ENCODE measurements at places on chromosomes 1 and 21.
A peak's percentile ranks its signal among the peaks of the same experiment; 100 is the strongest.

- peak; percentile 41 for DNase-seq
Observed at GRCh38 chr1:44587796-44588460, 86.4 kb downstream of the TMEM53 start.

DNA sequence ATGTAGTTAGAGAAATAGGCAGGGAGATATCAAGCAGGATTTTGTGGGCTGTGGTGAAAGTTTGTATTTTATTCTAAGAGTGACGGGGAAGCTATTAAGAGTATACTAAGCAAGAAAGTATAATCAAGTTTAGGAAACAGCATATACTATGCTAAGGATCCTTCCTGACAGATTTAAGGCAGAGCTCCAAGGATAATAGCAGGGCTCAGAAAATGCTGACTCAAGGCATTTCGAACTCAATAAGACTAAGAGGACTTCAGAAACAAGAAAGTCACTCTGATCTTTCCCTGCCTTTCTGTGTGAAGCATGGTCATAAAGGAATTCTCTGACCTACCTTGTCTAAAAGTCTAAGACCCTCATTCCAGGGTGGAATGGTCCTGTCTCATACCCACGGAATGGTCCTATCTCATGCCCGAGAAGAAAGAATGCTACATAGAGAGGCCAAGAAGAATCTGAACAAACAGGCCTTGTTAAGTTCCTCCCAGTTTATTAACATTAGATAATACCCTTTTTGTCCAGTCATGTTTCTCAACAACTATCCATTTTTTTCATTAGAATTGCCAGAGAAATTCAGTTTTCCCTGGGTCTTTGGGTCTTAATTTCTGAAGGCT, 59.1 kb downstream of the HFM1 start:
- no peak for DNase-seq

- no peak for DNase-seq
Observed at GRCh38 chr1:241730031-241730430, 78.0 kb downstream of the WDR64 start.

GRCh38 chr1:228500143-228500734, 13.1 kb downstream of the RNF187 start:
- DNase-seq, result no peak

- DNase-seq, result no peak
Observed at GRCh38 chr1:67126111-67126746, 8.5 kb downstream of the C1orf141 start.

- no peak for DNase-seq
Observed at GRCh38 chr1:209353053-209353452, 230.5 kb upstream of the CAMK1G start.

- no peak for DNase-seq
Observed at GRCh38 chr21:34916446-34916845, 132.7 kb downstream of the RUNX1 start.

DNA sequence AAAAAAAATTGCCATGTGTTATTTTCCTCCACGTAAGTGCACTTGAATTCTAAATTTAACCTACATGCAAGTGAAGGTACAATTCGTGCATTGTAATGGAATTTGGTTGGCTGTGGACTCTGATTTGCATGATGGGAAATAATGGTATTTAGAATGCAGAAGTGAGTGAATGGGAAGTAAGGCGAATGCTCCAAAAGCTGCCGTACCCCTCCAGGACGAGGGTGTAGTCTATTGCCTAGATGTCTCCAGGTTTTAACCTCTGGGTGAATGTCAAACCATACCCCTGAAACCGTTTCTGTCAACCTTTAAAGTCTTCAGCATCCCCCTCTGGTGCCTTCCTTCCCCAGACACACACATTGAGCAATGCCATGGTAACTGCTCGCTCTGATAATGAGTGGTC, 44.5 kb downstream of the KIAA0040 start:
- DNase-seq, result no peak

DNA sequence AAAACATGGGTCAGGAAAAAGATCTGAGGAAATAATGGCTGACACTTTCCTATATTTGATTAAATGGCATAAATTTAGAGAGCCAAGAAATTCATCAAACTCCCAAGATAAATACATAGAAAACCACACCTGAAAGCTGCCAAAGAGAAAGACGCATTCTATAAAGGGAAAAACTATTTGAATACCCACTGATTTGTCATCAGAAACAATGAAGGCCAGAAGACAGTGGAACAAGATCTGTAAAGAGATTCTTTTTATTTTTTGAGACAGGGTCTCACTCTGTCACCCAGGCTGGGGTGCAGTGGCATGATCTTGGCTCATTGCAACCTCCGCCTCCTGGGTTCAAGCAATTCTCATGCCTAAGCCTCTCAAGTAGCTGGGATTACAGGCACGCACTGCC, 17.4 kb downstream of the SDE2 start:
- DNase-seq, result no peak

GRCh38 chr1:207084232-207084631, 4.4 kb upstream of the C4BPB start:
- DNase-seq, result no peak

DNA sequence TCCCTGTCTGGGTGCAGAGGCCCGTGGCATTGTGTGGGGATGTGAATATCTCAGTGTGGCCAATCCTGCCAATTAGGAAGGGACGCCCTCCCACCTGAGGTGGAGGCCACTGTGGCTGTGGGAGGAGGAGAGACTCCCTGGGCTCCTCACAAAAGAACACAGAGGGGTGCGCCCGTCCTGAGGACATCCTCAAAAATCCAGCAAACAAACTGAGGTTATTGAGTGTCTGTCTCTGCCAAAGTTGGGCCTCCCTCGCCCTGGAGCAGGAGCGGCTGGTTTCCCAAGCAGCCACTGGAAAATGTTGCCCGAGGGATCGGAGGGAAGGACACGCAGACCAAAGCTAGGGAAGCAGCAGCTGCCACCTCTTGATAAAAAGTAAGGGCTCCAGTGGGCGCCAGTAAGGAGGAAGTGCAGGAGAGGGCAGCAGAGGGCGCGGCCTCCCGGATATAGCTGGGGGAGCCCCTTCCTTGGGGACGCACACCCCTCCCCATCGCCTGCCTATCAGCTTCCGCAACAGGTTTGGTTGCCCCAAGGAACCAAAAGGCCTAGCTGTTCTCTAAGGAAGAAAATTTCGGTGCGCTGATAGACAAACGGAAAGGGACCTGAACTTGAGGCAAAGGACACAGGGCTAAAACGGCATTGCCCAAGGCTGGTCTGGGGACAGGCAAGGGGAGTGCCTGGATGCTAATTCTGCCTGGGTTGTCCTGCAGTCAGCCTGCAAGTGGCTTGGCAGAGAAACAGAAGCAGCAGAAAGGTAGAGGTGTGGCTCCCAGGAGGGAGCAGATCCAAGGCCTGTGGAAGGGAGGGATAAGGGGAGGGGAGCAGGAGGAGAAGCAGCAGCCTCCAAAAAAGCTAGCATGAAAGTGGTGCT, 1.7 kb upstream of the GRIK3 start:
- no peak for DNase-seq

- DNase-seq, result no peak
Observed at GRCh38 chr1:46506470-46507219, 17.0 kb downstream of the DMBX1 start.

GRCh38 chr1:205518661-205519540, 14.4 kb downstream of the CDK18 start:
- DNase-seq, result peak; percentile 95

DNA sequence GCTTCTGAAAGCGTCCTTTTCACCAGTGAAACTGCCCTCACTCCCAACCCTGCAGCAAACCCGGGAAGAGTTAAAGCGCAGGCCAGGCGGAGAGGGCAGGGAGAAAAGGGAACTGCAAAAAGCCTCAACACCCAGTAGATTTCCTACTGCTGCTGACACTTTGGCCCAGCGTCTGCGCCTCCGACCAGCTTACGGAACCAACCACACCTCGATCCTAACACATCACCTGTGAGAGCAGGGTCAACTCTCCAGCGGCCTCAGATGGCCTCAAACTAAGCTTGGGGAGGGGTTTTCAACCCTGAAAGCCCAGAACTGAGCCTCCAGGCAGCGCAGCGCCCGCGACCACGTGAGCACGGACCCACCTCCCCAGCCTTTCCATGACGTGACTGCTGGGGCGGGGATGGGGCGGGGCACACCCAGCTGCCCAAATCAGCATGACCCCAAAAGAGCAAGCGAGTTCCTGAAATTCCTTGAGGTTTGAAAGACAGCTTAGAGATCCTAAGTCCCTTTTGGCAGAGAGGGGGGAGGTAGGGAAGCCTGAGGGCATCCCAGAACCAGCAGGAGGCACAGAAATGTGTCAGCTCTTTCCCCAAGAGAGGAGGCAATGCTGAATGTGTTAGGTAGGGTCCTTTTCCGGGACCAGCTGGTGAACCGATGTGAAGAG, 59.1 kb downstream of the ITPKB start:
- peak; percentile 72 for DNase-seq

DNA sequence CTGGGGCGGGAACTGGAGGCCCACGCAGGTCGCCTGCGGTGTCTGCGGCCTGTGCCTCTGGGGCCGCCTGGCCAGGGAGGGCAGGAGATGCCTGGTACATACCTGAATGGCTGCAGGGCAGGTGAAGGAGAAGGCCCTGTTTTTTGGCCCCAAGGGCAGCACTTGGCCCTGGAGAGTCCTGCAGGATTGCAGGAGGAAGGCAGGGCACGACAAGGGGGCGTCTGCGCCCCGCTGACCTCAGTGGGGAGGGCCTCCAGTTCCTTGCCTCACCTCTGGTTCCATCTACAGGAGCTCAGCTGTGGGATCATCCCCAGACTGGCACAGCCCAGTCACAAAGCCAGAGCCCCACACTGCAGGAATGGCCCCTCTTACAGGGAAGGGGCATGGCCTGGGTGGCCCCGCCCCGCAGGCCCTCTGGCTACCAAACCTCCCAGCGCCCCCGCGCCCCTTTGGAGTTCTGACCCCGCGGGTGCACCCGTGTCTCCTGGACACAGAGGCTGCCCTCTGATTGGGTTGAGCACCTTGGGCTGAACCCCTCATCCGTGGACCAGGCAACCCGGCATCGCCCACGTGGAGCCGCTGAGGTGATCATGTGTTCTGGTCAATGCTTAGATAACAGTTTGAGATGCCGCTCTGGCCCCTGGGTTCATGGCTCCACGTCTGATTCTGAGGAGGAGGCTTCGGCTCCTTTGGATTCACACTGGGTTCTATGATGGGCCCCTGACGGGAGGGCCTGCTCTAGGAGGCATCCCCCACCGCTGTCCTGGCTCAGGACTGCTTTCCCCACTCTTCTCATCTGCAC, 1.3 kb upstream of the PEX10 start:
- DNase-seq, result no peak

GRCh38 chr1:31757204-31757679, 6.9 kb downstream of the ADGRB2 start:
- DNase-seq, result no peak

GRCh38 chr1:177172866-177173265, 2.1 kb downstream of the BRINP2 start:
- DNase-seq, result no peak

- no peak for DNase-seq
Observed at GRCh38 chr21:36579898-36580297, 100.0 kb upstream of the CLDN14 start.

DNA sequence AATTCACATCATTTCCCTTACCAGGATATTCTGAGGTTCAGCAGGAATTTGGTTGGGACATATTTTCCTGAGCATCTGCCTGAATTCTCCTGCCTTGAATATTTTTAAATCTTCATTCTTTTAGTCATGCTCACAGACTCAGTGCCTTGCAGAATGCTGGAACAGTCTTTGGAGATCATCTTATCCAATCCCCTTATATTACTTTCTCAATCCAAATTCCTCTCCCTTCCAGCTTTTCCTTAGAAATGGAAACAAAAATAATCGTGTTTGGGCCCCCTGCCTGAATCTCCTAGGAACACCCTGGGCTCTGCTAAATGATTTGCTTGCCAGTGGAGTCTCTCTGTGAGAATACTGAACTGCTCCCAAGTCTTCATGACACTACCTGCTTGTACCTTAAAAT, 38.4 kb downstream of the LHX8 start:
- DNase-seq, result no peak

DNA sequence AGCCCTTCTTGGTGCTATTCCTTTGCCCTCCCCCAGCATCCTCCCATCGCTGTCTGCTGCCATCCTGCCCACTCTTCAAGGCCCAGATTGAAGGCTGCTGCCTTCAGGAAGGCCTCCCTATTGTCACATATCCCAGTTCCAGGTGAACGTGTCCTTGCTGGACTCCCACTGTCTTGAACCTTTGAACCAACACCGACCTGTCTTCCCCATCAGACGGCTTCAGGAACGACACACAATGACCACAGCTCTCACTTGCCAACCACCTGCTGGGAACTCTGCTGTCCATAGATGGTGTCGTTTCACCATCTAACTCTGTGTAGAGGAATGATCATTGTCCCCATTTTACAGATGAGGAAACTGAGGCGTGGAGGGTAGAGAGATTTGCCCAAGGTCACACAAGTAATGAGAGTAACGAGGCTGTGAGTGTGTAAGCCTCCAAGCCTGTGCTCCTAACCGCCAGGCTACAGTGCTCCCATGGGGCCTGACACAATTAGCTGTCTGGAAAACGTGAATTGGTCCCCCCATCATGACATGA, 9.9 kb upstream of the PLEKHG5 start:
- DNase-seq, result no peak

- no peak for DNase-seq
Observed at GRCh38 chr21:45465105-45465504, 60.1 kb downstream of the COL18A1 start.

All from hippocampal formation (tissue), 2 donors.